ENCODE measurements at places on chromosomes 3 and 15. TPM values are rescaled to one million over a fixed set of nuclear protein-coding genes. Genes with fewer than 3 reads are reported as not detected.
A peak's percentile ranks its signal among the peaks of the same experiment; 100 is the strongest.

DNA sequence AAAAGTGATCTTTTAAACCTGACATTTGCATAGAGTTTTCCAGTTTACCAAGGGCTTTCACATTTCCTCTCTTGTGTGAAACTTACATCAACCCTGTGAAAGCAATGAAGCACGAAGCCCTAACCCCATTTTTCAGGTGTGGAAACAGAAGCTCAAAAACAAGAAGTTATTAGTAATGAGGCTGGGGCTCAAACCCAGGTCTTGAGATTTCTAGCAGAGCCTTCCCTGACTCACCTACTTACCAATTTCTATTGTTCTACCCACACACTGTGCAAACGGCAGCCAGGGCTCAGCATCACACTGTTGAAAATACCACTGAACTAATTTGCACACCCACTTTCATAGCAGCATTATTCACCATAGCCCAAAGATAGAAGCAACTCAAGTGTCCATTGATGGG, 117.8 kb upstream of the IGF1R start:
- DNase-seq: no peak

GRCh38 chr3:31978553-31978952, 2.5 kb downstream of the OSBPL10 start:
- DNase-seq: no peak

The CEP70 gene
- 35.5 TPM for total RNA-seq

The CSPG4 gene
- 0.10 TPM for total RNA-seq

DNA sequence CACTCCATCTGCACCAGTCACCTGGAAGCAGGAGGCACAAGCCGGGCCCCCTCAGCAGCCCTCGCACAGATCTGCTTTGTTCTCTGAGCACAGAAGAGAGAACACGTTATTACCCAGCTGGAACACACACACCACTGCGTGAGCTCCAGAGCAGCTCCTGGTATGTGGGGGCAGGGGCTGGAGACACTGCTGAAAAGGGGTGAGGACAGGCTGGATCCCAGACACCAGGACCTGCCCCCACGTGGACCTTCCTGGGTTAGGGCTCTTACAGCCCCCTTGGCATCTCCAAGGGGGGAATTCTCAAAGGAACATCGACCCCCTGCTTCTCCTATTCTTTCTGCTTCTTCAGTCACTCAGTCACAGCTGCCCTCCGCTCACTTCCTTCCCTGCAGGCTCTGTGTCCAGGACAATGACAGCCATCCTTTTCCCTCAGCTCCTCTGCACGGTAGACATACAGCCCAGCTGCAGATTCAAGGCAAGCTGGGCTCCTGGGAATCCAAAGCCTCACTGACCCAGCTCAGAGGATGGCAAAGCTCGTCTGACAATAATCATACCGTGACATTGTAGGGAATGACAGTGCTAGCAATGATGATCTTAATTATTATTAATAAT, 33.7 kb downstream of the PRR20G start:
- no peak for DNase-seq

The GPR176 gene
- 1.0 TPM for total RNA-seq

- DNase-seq: no peak
Observed at GRCh38 chr3:178680037-178680436, 143.8 kb downstream of the KCNMB2 start.

DNA sequence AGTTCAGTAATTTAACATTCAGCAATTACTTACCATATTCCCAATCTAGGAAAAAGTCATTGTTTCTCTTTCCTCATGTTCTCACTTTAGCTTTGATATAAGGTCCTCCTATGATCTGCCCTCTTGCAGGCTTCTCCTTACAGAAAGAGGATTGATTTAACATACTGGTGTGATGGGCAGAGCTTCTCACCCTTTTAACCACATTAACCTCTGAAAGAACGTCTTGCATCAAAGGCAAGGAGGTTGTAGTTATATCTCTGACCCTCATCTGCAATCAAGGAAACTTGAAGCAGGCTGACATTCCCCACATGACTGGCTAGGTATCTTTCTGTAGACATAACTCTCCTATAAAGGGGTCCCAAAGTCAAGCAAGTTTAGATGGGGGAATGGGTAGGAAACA, 39.5 kb downstream of the BTLA start:
- no peak for DNase-seq

The QTRT2 gene
- 19.9 TPM for total RNA-seq

The CHRFAM7A gene
- 1.3 TPM for total RNA-seq

DNA sequence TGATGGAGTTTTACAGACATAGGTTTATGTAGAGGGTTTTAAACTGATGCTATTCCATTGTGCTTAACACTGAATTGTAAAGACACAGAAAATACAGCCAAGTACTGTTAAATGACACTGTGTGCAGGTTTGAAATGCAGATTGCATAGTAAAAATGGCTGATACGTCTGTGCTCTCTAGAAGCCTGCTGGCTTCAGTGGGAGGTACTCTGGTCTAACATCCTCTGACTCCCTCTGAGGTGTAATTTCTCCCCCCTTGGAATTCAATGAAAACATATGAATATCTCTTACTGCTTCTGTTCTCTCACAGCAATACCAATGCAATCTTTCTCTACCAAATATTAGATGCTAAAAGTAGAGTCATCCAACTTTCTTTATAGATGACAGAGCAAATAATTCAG, 176.6 kb downstream of the SLC9A9 start:
- DNase-seq: no peak

GRCh38 chr3:15659254-15659975, 57.9 kb downstream of the BTD start:
- no peak for DNase-seq

GRCh38 chr3:46551615-46552014, 14.5 kb downstream of the LRRC2 start:
- no peak for DNase-seq

- DNase-seq: no peak
Observed at GRCh38 chr15:31222773-31223341, 103.8 kb upstream of the KLF13 start.

DNA sequence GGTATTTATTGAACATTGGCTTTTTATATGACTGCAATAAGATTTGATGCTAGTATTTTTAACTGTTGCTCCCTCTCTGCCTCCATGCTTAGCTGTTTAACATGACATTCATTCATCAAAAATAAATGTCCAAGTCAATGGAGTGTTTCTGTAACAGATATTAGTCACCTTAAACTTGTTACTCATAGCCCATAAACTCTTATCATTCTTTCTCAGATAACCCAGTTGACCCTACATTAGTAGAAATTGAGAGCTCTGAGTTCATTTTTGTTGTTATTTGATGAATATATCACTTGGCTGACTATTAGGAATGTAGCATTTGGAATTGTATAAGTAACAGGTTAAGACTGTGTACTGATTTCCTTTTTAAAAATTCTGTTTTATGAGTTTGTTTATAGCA, 201.1 kb downstream of the UBE2E2 start:
- DNase-seq: no peak

DNA sequence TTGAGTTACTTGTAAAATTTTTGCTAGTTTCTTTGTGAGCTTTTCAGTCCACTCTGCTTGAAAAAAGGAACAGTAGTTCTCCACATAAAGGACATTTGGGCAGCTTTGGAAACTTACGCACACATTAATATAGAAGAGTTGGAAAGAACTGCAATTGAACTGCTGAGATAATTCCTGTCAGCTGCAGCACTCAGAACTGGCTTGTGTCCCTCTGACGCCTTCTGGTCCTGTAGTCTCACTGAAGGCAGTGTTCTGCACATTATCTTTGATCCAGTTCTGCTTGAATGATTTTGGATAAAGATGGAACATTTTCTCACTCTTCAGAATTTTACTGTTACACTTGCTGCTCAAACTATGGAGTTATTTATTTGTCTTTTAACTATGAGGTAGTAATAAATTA, 901.9 kb downstream of the OTOL1 start:
- DNase-seq: no peak

DNA sequence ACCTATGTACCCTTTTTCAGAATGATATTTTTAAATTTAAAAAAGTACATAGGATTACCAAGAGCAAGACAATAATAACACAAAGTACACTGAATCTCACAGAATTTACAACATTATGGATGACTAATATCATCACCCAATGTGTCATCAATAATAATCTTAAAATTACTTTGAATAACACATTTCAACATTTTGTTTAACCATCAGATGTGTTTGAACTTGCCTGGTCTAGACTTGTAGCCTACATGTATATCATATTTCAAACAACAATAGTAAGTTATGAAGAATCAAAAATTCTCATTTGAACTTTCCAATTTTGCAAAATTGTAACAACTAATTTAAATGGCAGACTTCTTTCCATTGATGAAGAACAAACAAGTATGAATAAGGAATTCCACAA, 15.1 kb downstream of the LRRC3B start:
- no peak for DNase-seq

- no peak for DNase-seq
Observed at GRCh38 chr3:67090474-67090873, 92.4 kb downstream of the KBTBD8 start.

DNA sequence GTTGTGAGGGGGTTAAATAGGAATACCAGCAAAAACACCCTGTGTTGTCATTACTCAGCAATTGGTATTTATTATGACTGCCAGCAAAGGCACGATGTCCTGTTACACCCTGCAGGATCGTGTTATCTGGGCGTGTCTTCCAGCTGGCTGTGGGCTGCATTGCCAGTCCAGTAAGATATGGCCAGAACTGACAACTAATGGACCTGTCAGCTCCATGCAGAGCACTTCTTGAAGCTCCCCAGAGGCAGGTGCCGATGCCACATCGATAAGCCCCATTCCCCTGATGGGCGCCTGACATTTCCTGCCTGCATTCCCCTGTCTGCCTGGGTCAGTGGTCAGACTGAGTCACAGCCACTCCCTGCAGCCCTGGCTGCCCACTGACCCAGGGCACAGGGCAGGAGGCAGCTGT, 79.7 kb upstream of the RASGRF1 start:
- DNase-seq: peak; percentile 32

DNA sequence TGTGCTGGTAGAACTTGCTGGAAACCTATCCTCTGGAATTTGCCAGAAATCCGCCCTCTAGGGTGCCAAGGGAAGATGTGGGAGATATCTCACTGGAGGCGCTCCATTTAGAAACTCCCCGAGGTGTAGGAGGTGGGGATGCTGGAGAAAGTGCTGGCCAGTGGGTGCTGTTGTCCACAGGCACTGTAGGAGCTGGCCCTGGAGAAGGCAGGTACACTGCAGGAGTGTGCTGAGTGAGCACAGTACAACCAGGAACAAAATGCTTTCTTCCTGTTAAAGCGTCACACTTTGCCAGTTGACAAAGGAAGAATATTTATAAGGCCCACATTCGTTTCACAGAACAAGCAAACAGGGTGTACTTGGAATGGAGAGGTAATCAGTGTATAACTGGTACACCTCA, 119.9 kb downstream of the CACNA1D start:
- DNase-seq: no peak

The EPHB3 gene
- not detected for total RNA-seq

DNA sequence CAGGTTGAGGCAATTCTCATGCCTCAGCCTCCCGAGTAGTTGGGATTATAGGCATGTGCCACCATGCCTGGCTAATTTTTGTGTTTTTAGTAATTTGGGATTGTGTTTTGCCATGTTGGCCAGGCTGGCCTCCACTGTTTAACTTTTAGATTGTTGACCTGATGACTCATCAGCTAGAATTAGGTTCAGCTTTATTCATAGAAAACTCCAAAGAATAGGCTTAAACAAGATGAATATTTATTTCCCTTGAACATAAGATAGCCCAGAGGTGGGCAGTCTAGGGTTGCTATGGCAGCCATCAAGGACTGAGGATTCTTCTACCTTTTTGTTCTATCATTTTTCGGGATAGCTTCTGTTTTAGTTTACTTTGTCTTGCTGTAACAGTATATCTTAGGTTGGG, 99.6 kb upstream of the SELENOK start:
- DNase-seq: no peak

The TUSC7 gene
- total RNA-seq: not detected

DNA sequence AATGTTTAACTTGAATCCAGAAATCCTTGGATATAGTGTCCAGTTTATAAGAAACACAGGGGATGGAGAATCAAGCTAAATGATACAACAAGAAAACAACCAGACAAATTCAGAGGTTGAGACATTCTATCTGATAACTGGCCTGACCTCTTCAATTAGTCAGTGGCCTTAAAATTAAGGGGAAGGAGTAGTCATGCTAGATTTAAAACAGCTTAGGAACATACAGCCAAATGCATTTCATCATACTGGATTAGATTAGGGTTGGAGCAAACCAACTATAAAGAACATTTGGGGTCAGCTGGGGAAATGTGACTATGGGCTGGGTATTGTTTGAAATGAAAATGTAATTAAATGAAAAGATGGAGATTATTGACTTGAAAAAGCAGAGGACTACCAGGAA, 53.3 kb downstream of the PPARG start:
- DNase-seq: no peak

- DNase-seq: no peak
Observed at GRCh38 chr3:167773584-167773983, 38.1 kb downstream of the SERPINI1 start.

- peak; percentile 27 for DNase-seq
Observed at GRCh38 chr3:99895703-99896441, 78.2 kb downstream of the CMSS1 start.

- DNase-seq: peak; percentile 51
Observed at GRCh38 chr15:70100474-70101341, 3.0 kb upstream of the TLE3 start.
